ENCODE measurements at places on chromosomes 12 and 14. TPM values are rescaled to one million over a fixed set of nuclear protein-coding genes. Genes with fewer than 3 reads are reported as not detected.

The TXNDC16 gene
- total RNA-seq = 5.2 TPM

GRCh38 chr14:84006643-84007155 is 1523.2 kb upstream of the FLRT2 start:
- no peaks in the 10 kb centered on the region for H3K27me3 ChIP-seq
- no peak overlapping the region for H3K27ac ChIP-seq
- peak; percentile 34 for DNase-seq
- H3K4me1 ChIP-seq = no peaks in the 10 kb centered on the region

DNA sequence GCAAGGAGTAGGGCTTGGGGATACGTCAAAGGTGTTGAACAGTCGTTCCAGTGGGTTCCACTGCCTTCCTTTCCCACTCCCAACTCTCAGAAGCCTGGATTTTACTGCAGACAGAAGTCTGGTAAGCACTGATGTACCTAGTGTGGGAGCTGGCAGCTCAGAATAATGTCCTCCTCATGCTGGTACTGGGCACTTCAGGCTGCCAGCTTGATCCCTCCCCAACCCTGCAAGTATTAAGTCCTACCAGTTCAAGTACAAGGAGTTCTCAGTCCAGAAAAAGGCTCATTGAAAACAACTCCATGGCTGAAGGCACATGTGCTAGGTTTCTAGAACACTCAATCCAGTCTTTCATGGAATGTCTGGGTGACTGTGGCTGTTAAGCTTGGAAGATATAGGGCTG is 304.3 kb downstream of the NUAK1 start:
- H3K4me1 ChIP-seq = no peaks in the 10 kb centered on the region
- H3K27ac ChIP-seq = no peak overlapping the region
- no peaks in the 10 kb centered on the region for H3K27me3 ChIP-seq
- no peak for DNase-seq
- H3K36me3 ChIP-seq = no peaks in the 10 kb centered on the region

- no peak overlapping the region for H3K4me3 ChIP-seq
- no peak overlapping the region for H3K27ac ChIP-seq
- H3K27me3 ChIP-seq = no peaks in the 10 kb centered on the region
Measured at GRCh38 chr14:39055786-39056474, 47.1 kb downstream of the SEC23A start.

GRCh38 chr12:31727192-31727591 is 1.6 kb downstream of the AMN1 start:
- H3K36me3 ChIP-seq = no peaks in the 10 kb centered on the region
- H3K4me1 ChIP-seq = peaks cover 41% of the 10 kb centered on the region
- DNase-seq = no peak
- no peak overlapping the region for H3K4me3 ChIP-seq

- no peak overlapping the region for H3K4me3 ChIP-seq
- no peaks in the 10 kb centered on the region for H3K4me1 ChIP-seq
- H3K27ac ChIP-seq = no peak overlapping the region
- no peaks in the 10 kb centered on the region for H3K36me3 ChIP-seq
- DNase-seq = no peak
- H3K27me3 ChIP-seq = no peaks in the 10 kb centered on the region
Measured at GRCh38 chr12:18583655-18584054, 154.2 kb downstream of the PLCZ1 start.

DNA sequence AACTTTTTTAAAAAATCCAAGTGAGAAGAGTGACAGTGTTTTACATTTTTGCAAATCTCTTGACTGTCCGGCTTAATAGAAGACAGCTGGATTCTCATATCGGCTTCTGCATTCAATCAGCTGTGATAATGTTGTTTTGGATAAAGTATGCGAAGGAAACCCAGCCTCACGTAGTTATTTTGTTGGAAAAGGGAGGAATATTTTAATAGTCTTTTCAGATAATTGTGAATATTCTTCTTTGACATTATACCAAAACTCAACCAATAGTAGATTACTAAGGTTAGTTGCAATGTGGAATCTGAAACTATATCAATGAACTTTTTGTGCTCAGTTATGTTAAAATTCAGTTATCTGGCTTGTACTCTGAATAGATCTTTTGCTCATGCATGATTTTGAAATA is 276.5 kb downstream of the ZFP36L1 start:
- H3K36me3 ChIP-seq = no peaks in the 10 kb centered on the region
- no peak for DNase-seq
- no peak overlapping the region for H3K27ac ChIP-seq
- H3K27me3 ChIP-seq = no peaks in the 10 kb centered on the region
- peaks cover 3% of the 10 kb centered on the region for H3K4me1 ChIP-seq
- H3K4me3 ChIP-seq = no peak overlapping the region

The CLEC4C gene
- total RNA-seq = not detected

GRCh38 chr12:10068644-10069043 is 30.1 kb downstream of the CLEC1A start:
- H3K4me1 ChIP-seq = no peaks in the 10 kb centered on the region
- no peaks in the 10 kb centered on the region for H3K27me3 ChIP-seq
- no peak overlapping the region for H3K4me3 ChIP-seq
- no peaks in the 10 kb centered on the region for H3K36me3 ChIP-seq
- no peak for DNase-seq

- H3K36me3 ChIP-seq = no peaks in the 10 kb centered on the region
- H3K4me3 ChIP-seq = no peak overlapping the region
- H3K4me1 ChIP-seq = peaks cover 42% of the 10 kb centered on the region
Measured at GRCh38 chr12:64679487-64680001, 69.2 kb downstream of the RASSF3 start.

GRCh38 chr12:123807670-123808069 is 45.6 kb downstream of the DNAH10 start:
- H3K36me3 ChIP-seq = no peaks in the 10 kb centered on the region
- no peak for DNase-seq
- H3K27ac ChIP-seq = no peak overlapping the region

DNA sequence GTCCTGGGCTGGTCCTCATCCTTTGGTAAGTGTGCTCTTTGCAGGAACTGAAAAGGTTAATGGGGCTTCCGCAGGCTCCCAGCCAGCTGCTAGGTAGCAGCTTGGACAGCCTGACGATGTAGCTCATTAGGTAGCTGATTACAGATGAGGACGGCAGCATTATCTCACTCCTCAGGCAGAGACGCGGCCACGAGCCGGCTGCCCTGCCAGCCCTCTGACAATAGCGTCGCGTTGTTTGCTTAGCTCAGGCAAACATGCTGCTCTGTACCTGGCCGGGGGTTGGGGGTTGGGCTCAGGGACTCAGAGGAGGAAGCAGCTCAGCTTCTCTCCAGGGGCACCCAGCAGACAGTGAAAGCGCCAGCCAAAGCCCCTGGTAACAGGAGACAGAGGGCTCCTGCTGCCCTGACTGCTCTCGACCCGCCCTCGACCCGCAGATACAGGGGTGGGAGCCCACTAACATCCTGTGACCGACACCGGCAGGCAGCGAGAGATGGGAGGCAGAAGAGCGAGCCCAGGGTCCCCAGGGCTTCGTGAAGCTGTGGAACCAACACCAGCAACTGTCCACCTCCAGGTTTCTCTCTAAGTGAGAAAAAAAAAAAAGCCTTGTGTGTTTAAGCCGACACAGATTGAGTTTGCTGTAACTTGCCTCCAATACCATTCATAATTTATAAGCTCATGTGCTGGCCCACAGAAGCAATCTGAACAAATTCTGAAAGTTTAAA is 53.4 kb upstream of the DLK1 start:
- H3K4me1 ChIP-seq = peaks cover 21% of the 10 kb centered on the region
- no peaks in the 10 kb centered on the region for H3K27me3 ChIP-seq
- no peak overlapping the region for H3K27ac ChIP-seq
- DNase-seq = no peak
- H3K4me3 ChIP-seq = no peak overlapping the region

The CCT2 gene
- total RNA-seq = 119 TPM

GRCh38 chr14:23057757-23058653 is 685 bp upstream of the CDH24 start:
- peak overlapping the region; percentile 77 for H3K27ac ChIP-seq
- peaks cover 44% of the 10 kb centered on the region for H3K36me3 ChIP-seq
- peaks cover 12% of the 10 kb centered on the region for H3K4me1 ChIP-seq
- peak; percentile 81 for DNase-seq

GRCh38 chr12:106282457-106283097 is 20.0 kb upstream of the TCP11L2 start:
- DNase-seq = peak; percentile 65
- H3K4me3 ChIP-seq = no peak overlapping the region

The MMP17 gene
- total RNA-seq = not detected
